ENCODE measurements at places on chromosomes 4 and X.

GRCh38 chrX:17192106-17192505, 182.9 kb upstream of the NHS start:
- DNase-seq, result no peak

- DNase-seq, result no peak
Measured at GRCh38 chrX:1341545-1342184, 5.1 kb downstream of the IL3RA start.

DNA sequence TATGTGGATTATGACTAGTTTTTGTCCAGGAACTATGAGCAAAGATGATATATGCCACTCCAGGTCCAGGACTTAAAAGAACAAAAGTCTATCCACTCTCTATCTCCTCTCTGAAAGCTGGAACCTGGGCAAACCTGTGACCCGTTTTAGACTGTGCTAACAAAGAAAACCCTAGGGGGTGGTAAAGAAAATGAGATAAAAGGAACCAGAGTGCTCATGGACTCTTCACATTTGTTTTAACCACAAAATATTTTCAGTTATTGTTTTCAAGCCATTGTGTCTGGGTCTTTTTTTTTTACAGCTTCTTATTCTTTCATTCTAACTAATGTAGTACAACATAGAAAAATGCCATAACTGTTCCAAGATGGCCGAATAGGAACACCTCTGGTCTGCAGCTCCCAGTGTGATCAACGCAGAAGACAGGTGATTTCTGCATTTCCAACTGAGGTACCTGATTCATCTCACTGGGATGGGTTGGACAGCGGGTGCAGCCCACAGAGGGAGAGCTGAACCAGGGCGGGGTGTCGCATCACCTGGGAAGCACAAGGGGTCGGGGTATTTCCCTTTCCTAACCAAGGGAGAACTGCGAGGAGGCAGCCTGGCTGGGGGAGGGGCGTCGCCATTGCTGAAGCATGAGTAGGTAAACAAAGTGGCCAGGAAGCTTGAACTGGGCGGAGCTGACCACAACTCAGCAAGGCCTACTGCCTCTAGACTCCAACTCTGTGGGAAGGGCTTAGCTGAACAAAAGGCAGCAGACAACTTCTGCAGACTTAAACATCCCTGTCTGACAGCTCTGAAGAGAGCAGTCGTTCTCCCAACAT, 45.1 kb downstream of the CHM start:
- DNase-seq, result peak; percentile 2

- no peak for DNase-seq
Measured at GRCh38 chr4:169245061-169245460, 25.7 kb downstream of the SH3RF1 start.

- DNase-seq, result no peak
Measured at GRCh38 chr4:68960294-68961163, 8.9 kb upstream of the UGT2A3 start.

DNA sequence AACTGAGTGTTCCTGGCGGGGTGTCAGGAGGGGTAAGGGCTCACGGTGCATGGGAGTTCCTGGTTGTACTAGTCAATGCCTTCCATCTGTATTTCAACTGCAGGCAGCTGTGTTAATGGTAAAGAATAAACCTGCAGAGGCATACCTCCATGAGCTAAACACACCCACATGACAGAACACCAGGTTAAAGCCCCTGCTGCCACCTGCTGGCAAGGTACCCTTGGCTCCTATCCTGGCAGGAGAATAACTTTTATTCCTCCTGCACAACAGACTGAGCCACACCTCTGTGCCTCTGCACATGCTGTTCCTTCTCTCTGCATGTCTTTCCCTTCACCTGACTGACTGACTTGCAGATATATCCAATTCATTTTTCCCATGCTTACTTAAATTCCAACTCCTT, 11.1 kb downstream of the ITIH6 start:
- peak; percentile 41 for DNase-seq

DNA sequence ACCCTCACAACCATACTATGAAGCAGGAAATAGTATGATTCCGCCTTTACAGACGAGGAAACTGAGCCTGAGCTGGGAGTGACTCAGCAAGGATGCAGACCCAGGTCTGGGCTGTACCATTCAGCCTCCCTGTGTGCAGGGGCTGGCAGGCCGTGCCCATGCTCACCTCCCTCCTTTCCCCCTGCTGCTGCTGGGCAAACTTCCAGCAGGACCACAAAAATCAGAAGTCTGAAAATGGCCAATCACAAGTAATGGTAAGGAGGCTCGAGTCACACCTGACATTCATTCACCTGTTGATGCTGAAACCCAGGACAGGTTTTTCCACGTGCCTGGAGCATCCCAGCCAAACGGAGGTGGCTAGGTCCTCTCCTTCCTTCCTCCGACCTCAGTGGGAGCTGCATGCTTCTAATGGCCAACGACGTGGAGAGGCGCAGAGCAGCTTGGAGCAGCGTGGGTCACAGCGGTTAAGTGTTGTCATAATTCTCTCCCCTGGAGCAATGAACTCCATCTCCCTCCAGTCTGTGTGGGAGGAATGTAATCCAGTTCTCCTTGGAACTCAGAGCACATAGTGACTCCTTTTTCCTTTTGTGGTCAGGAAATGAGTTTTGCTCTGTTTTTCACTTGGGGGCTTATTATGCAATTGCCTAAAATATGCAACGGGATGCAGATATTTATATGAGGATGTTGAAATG, 371.7 kb downstream of the BCOR start:
- DNase-seq, result no peak

GRCh38 chrX:32116047-32116446, 1044.2 kb upstream of the FTHL17 start:
- no peak for DNase-seq
